ENCODE measurements at places on chromosomes 5 and 9. TPM values are rescaled to one million over a fixed set of nuclear protein-coding genes. Genes with fewer than 3 reads are reported as not detected.
A peak's percentile ranks its signal among the peaks of the same experiment; 100 is the strongest.

MAP1B gene
- 195 TPM for total RNA-seq

GDA gene
- 0.39 TPM for total RNA-seq

SREK1 gene
- 33.7 TPM for total RNA-seq

SURF2 gene
- 19.6 TPM for total RNA-seq

PCDHB5 gene
- total RNA-seq, result 27.3 TPM

PHYHD1 gene
- total RNA-seq, result not detected

C1QTNF2 gene
- 5.7 TPM for total RNA-seq

OR13C3 gene
- total RNA-seq, result not detected

SYNPO gene
- 6.5 TPM for total RNA-seq

VLDLR gene
- total RNA-seq, result 1.1 TPM

SLC45A2 gene
- not detected for total RNA-seq

SMC5 gene
- total RNA-seq, result 30.2 TPM

ANKRD18A gene
- not detected for total RNA-seq

- DNase-seq, result no peak
- peaks cover 16% of the 10 kb centered on the region for H3K4me1 ChIP-seq
- no peak overlapping the region for H3K4me3 ChIP-seq
- peaks cover 23% of the 10 kb centered on the region for H3K36me3 ChIP-seq
Observed at GRCh38 chr9:92610470-92611420, 59.2 kb downstream of the IPPK start.

- no peak overlapping the region for H3K4me3 ChIP-seq
- H3K27me3 ChIP-seq, result no peaks in the 10 kb centered on the region
- H3K36me3 ChIP-seq, result no peaks in the 10 kb centered on the region
- H3K27ac ChIP-seq, result no peak overlapping the region
- H3K4me1 ChIP-seq, result no peaks in the 10 kb centered on the region
Observed at GRCh38 chr9:97526895-97527575, 25.6 kb downstream of the TMOD1 start.

DNA sequence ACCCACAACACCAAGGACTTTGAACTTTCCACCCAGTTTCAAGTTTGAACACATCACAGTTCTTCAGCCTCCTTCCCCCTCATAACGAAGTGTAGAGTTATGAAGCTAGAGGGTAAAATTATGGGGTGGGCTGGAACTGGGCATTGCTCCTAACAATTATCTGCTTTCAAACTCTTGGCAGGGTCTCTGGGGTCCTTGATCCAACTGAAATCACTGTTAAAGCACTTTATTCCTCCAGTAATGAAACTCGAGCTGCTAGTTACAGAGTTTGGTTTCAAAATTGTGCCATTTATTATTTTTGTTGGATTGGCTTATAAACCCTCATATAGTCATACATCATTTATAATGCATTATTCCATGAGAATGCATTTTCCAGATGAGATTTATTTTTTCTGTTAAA lies 158.5 kb downstream of the RGS3 start:
- H3K36me3 ChIP-seq, result no peaks in the 10 kb centered on the region
- H3K27ac ChIP-seq, result peak overlapping the region; percentile 98
- DNase-seq, result no peak
- H3K4me1 ChIP-seq, result peaks cover 59% of the 10 kb centered on the region

DNA sequence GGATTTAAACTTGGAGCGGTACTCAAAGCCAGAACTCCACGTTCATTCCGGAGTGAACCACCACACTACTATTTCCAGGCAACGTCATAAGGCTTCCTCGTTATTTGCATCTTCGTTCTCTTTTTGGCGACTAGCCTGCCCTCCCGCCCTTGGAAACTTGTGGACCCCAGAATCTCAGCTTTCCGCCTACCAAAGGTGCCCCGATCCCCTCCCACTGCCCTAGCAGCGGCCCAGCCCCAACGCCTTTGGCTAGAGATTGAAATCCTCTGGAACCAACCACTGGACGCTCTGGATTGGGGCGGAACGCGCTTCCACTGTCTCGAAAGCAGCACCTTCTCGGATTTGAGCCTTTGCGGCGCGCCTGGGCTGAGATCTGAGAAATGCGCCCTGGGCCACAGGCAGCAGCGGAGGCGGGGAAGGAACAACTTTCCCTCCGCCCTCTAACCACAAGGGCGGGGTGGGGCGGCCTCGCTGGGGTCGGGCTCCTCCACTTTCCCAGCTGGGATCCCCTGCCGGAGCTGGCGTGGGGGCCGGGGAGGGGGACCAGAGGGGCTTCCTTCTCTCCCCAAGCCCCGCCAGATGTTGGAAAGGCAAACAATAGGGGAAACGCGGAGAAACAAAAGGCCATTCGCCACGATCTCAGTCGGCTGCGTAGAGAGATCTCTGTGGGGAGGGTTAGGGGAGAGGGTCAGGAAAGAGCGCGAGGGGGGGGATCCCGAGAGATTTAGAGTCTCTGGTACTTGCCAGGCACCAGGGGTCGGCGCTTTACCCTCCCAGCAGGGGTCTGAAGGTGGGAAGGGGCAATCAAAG lies 1.3 kb downstream of the MOB3B start:
- DNase-seq, result no peak
- H3K4me3 ChIP-seq, result peak overlapping the region; percentile 35
- no peak overlapping the region for H3K27ac ChIP-seq

DNA sequence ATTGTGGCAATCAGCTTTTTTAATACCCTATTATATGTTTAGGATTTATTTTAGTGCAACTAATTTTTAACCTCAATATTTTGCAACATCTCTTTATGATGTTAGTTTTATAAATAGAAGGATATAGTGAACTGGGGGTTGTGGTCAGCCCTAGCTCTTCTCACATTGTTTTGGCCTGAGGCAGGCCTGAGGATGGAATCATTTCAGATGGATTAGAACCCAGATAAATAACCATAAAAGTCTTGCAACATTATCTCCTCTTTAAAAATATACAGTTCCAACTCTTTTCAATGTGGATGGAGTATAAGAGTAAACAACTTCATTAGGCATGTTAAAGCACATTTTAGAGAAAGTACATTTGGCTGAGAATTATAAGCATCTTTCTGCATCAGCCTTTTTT lies 522.7 kb downstream of the NR2F1-AS1 start:
- DNase-seq, result no peak
- H3K27ac ChIP-seq, result no peak overlapping the region
- H3K36me3 ChIP-seq, result no peaks in the 10 kb centered on the region
- no peak overlapping the region for H3K4me3 ChIP-seq
- H3K27me3 ChIP-seq, result no peaks in the 10 kb centered on the region

- no peak overlapping the region for H3K4me3 ChIP-seq
- peaks cover 57% of the 10 kb centered on the region for H3K4me1 ChIP-seq
- peak overlapping the region; percentile 98 for H3K27ac ChIP-seq
Observed at GRCh38 chr9:4293293-4293941, 6.5 kb downstream of the GLIS3 start.

GRCh38 chr5:76367623-76368371 lies 35.3 kb upstream of the IQGAP2 start:
- H3K36me3 ChIP-seq, result no peaks in the 10 kb centered on the region
- H3K27me3 ChIP-seq, result peaks cover 8% of the 10 kb centered on the region
- no peak overlapping the region for H3K4me3 ChIP-seq
- H3K27ac ChIP-seq, result no peak overlapping the region

DNA sequence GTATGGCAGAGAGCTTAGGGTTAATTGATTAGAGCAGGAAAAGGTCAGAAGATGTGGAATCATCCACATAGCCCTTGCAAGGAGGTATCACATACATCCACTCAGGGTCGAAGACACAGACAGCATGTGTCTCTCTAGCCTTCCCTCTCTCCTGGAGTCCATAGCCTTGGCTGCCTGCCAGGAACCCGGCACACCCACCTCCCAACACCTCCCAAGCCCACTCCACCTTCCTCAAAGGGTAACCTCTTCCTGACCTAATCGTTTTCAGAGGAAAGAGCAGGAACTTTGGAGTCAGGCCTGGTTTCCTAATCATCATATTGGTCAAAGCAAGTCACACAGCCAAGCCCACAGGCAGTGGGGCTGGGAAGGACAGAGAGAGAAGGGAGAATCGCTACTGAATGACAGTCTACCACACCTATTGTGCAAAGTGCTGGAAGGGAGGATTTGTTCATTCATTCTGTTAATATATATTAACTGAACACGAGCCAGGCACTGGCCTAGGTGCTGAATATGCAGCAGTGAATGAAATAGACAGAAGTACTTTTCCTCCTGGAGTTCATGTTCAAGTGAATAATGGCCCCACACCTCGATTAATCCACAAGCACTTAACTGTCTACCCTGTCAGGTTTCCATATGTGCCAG lies 107.8 kb downstream of the KCNIP1 start:
- no peak for DNase-seq
- peaks cover 19% of the 10 kb centered on the region for H3K4me1 ChIP-seq
- H3K27ac ChIP-seq, result no peak overlapping the region
- no peaks in the 10 kb centered on the region for H3K27me3 ChIP-seq
- H3K4me3 ChIP-seq, result no peak overlapping the region
- no peaks in the 10 kb centered on the region for H3K36me3 ChIP-seq

GRCh38 chr9:34823778-34824177 lies 113.8 kb upstream of the CCL21 start:
- no peaks in the 10 kb centered on the region for H3K36me3 ChIP-seq
- H3K4me3 ChIP-seq, result no peak overlapping the region

- no peak overlapping the region for H3K27ac ChIP-seq
- no peak for DNase-seq
- H3K4me1 ChIP-seq, result no peaks in the 10 kb centered on the region
- H3K36me3 ChIP-seq, result no peaks in the 10 kb centered on the region
- H3K27me3 ChIP-seq, result no peaks in the 10 kb centered on the region
- H3K4me3 ChIP-seq, result no peak overlapping the region
Observed at GRCh38 chr5:112366987-112367386, 52.1 kb downstream of the EPB41L4A start.

- peaks cover 5% of the 10 kb centered on the region for H3K27me3 ChIP-seq
- no peak for DNase-seq
- no peak overlapping the region for H3K27ac ChIP-seq
Observed at GRCh38 chr5:36777105-36777757, 99.3 kb upstream of the NIPBL start.

DNA sequence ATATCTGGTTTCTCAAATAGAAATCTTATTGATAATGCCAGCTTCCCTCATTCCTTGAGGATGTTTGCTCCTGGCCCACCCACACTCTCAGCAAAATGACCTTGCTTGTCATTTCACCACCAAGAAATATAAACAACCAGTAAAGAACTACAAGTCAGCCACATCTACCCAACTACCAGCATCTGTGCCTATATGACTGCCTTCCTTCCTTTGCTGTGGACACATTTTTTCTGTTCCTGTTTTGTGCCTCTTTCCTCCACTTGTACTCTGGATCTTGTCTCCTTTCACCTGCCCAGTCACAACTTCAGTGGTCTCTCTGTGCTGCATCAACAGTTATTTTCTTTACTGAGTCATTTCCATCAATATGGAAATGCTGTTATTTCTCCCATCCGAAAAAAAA lies 20.3 kb downstream of the KIF2A start:
- no peak overlapping the region for H3K27ac ChIP-seq
- no peaks in the 10 kb centered on the region for H3K4me1 ChIP-seq
- DNase-seq, result no peak
- H3K27me3 ChIP-seq, result no peaks in the 10 kb centered on the region

DNA sequence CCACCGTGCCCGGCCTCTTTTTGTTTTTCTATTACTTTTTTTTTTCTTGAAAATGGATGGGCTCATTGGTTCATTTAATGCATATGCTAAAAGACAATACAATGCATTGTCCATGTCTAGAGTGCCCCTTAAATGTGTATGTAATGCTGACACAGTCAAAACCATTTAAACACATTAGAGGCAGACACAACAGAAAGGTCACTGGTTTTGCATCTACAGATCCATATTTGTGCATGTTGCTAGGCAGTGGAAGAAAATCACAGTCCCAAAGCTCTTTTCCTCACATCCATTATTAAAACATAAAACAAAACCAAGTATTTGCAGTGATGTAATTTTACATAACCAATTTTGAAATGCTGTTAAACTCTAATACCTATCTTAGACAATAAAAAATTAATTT lies 389.0 kb downstream of the TAF11L14 start:
- H3K27me3 ChIP-seq, result no peaks in the 10 kb centered on the region
- H3K4me3 ChIP-seq, result no peak overlapping the region
- no peak for DNase-seq
- H3K27ac ChIP-seq, result no peak overlapping the region

DNA sequence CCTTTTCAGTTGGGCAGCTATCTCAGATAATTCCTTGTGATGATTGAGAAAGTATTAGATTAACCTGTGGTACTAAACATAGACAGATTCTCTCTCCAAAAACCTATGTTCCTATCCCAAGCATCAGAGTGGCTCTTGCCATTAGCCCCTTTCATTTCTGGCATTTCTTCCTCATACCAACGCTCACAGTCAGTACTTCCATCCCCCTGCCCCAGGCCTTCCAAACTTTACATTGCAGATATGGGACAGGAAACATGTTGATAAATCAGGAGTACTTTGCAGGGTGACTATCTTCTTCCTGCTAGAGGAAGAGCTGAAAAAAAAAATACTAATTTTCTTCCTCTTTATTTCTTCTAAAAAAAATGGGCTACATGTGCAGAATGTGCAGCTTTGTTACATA lies 442.6 kb upstream of the RGMB start:
- H3K27ac ChIP-seq, result no peak overlapping the region
- H3K4me1 ChIP-seq, result no peaks in the 10 kb centered on the region
- no peaks in the 10 kb centered on the region for H3K36me3 ChIP-seq
- H3K4me3 ChIP-seq, result no peak overlapping the region
- DNase-seq, result no peak
- no peaks in the 10 kb centered on the region for H3K27me3 ChIP-seq

DNA sequence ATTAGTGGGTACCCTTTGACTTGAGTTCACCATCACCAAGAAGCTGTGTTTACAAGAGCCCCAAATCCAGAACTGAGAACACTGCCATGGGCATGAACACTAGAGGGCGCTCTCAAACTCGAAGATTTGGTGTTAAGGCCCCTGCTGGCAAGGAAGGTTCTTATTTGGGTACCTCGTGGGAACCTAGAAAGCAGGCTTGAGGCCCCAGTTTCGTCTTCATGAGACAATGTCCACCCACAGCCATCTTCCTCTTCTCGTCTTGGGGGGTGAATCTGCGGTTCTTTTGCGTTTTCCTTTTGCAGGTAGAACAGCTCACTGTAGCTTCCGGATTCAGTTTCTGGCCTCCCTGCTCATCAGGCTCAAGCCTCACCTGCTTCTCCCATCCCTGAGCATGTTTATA lies 184.0 kb downstream of the SEMA5A start:
- no peak overlapping the region for H3K4me3 ChIP-seq
- peak; percentile 60 for DNase-seq
- no peaks in the 10 kb centered on the region for H3K27me3 ChIP-seq

- peak; percentile 45 for DNase-seq
- no peak overlapping the region for H3K27ac ChIP-seq
- H3K27me3 ChIP-seq, result peaks cover 6% of the 10 kb centered on the region
- no peaks in the 10 kb centered on the region for H3K4me1 ChIP-seq
- H3K36me3 ChIP-seq, result no peaks in the 10 kb centered on the region
Observed at GRCh38 chr5:981456-981855, 27.1 kb upstream of the NKD2 start.

- no peak overlapping the region for H3K27ac ChIP-seq
- H3K36me3 ChIP-seq, result peaks cover 13% of the 10 kb centered on the region
- H3K4me1 ChIP-seq, result no peaks in the 10 kb centered on the region
- H3K27me3 ChIP-seq, result no peaks in the 10 kb centered on the region
- DNase-seq, result no peak
Observed at GRCh38 chr5:131776450-131776849, 20.4 kb downstream of the FNIP1 start.
